Activated CD8-positive, alpha-beta T cell treated with anti-CD3 and anti-CD28 coated beads, Interleukin-2, amount 10 ng/mL, durations not matched to agents 7 days and 5 days (primary cell): ENCODE measurements at places on chromosomes 5 and 9. TPM values are rescaled to one million over a fixed set of nuclear protein-coding genes. Genes with fewer than 3 reads are reported as not detected.

GFI1B gene
- not detected for total RNA-seq

TRIM7 gene
- total RNA-seq, result 1.1 TPM

DNA sequence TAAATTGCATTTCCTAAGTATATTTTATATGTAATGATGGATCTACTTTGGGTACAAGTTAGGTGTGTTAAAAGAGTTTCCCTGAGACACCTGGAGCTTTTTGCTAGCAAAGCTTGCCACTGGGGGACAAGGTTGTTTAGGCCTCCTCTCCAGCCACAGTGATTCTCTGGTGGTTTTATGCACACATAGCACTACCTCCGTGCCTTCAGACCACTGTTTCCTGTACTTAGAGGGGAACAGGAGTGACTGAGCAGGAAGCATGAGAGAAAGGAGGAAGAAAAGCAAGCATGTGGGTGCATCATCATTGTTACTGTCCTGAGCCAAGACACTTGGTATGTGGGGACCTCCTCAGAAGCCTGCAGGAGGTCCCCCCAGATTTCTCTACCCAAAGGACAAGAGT lies 272.1 kb downstream of the RASEF start:
- DNase-seq, result peak; percentile 21

DNA sequence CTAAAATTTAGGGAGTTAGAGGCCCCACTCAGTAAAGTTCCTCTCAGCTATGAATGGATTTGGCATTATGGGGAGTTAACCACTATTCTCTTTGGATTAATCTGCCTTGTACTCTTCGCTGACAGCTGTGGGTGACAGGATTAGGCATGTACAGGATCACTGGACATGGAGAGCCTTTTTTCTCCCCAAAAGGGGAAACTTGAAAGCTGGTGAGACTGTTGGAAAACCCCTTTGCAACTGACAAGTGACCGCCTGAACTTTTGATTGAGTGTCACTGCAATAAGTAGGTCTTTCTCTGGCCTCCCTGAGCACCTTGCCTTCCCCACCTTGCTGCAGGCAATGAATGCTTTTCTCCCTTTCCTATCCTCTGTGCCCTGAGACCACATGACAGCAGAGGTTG lies 68.3 kb downstream of the ERP44 start:
- DNase-seq, result no peak

GRCh38 chr5:175823731-175824525 lies 47.5 kb upstream of the CPLX2 start:
- DNase-seq, result no peak

DNA sequence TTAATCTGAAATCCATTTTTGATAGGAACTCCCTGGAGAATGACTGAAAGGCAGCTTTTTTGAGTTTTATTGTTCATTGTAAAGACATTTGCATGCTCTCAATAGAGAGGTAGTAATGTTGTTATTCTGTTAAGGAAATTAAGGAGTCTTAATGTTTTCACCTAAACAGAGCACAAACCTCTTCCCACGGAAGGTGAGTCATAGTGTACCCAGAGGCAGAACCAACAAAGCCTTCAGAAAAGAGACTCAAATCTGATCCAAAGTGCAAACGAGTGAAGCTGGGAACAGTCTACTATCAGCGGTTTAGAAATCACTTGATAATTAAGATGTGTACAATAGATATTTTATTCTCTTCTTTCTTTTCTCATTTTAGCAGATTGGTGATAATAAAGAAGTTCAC lies 470.5 kb downstream of the PLK2 start:
- DNase-seq, result no peak
